Activated CD4-positive, alpha-beta T cell treated with anti-CD3 and anti-CD28 coated beads for 4 hours (primary cell): ENCODE measurements at places on chromosomes 7 and 10.
A peak's percentile ranks its signal among the peaks of the same experiment; 100 is the strongest.

GRCh38 chr7:137715533-137715932, 131.2 kb downstream of the DGKI start:
- DNase-seq, result no peak

- DNase-seq, result no peak
Measured at GRCh38 chr7:16293669-16294425, 127.5 kb downstream of the CRPPA start.

GRCh38 chr10:36662571-36662970, 462.8 kb upstream of the ANKRD30A start:
- DNase-seq, result no peak

DNA sequence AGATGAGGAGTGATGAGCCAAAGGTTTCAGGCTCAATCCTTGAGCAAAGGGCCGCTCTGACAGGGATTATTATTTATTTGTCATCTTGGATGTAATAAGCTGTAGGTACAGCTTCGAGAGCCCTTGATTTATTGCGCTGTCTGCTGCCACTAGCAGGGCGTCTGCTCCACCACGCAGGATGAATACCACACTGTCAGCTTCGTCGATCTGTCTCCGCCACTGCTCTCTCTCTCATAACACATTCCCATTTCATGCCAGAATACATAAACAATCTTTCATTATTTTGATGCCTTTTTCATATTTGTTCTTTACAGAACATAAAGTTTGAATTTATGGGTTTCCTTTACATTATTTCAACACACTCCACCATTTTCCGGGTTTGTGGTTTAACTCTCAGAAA, 276.6 kb downstream of the LRMDA start:
- DNase-seq, result no peak

DNA sequence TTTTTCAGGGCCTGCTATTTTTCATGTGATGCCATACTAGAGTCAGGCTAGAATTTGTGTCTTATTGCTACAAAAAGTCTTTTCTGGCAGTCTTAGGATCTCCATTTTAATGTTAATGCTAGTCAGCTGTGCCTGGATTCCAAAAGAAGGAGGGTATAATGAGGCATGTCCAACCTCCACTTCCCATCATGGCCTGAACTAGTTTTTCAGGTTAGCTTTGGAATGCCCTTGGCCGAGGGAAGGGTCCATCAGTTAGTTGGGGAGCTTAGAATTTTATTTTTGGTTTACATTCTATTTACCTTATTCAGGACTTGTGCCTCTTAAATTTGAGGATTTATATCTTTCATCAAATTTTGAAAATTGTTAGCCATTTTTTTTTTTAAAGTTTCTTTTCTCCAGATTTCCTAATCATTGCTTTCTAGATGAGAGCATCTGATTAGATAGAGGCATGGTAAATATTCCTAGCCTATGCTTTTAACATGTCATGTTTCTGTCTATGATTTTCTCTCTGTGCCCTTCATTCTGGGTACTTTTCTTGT, 6.5 kb upstream of the ZNF777 start:
- DNase-seq, result no peak

DNA sequence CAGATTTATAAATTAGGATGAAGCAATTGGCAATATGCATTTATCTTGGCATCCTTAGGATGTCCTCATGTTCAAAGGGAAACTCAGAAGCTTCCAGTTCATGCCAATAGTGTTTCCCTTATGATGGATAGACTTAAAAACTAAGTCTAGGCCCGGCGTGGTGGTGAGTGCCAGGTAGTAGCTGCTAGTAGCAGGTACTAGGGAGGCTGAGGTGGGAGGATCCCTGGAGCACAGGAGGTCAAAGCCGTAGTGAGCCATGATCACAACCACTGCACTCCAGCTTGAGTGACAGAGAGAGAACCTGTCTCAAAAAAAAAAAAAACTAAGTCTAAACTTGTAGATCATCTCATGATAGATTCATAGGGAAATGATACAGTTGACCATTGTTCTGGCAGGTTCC, 115.0 kb downstream of the DOCK1 start:
- no peak for DNase-seq

- DNase-seq, result no peak
Measured at GRCh38 chr10:130487566-130487965, 351.4 kb downstream of the GLRX3 start.

GRCh38 chr7:477626-478220, 41.9 kb downstream of the PDGFA start:
- DNase-seq, result no peak

- no peak for DNase-seq
Measured at GRCh38 chr10:110274072-110274627, 30.6 kb downstream of the SMNDC1 start.

DNA sequence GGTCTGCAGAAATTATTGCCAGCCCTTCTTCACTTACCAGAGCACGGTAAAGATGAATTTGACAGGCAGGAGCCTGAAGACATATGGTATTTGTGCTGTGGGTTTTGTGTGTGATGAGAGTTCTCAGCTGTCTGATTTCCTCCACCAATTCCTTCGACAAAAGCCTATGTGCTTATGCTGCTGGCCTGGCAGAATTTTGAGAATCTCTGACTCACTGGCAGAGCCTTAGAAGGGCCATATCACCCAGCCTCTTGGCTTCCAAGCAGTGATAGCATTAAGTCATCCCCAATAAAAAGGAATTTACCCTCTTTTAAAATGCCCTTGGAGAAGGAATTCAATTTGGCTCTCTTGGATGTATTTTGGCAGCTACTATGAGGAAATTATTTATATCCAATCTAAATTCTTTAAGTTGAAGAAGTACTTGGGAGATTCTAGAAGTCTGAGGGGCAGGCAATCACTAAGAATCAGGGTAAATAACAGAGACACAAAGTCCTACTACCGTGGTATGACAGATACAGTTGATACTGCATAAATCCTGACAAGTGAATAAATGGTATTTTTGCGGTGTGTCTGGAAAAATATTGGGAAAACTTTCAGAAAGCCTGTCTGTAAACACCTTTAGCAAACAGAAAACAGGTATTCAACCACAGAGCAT, 68.6 kb upstream of the EFCAB10 start:
- DNase-seq, result no peak

DNA sequence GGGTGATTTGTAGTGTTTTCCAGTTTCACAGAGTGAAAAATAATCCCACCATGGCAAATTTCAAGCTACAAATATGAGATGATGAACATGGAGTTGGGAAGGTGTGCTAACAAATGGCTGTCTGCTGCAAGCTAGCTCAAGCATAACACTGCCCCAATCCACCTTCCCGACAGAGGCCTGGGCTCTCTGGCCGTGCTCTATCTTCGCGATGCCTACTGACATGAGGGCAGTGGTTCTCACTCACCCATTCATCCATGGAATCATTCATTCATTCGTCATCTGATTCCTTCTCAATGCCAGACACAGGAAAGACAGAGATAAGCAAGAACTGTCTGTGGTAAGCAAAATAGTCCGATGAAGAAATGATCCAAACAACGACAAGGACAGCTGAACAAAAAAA, 65.4 kb downstream of the ZNF467 start:
- DNase-seq, result no peak

- peak; percentile 33 for DNase-seq
Measured at GRCh38 chr10:24465891-24466818, 257.2 kb downstream of the KIAA1217 start.

GRCh38 chr10:25102147-25102822, 72.5 kb upstream of the GPR158 start:
- no peak for DNase-seq

GRCh38 chr7:71477441-71477840, 345.5 kb downstream of the GALNT17 start:
- no peak for DNase-seq

- no peak for DNase-seq
Measured at GRCh38 chr10:92110039-92110794, 180.7 kb downstream of the CPEB3 start.

GRCh38 chr7:34011696-34012095, 106.4 kb downstream of the BMPER start:
- DNase-seq, result no peak

DNA sequence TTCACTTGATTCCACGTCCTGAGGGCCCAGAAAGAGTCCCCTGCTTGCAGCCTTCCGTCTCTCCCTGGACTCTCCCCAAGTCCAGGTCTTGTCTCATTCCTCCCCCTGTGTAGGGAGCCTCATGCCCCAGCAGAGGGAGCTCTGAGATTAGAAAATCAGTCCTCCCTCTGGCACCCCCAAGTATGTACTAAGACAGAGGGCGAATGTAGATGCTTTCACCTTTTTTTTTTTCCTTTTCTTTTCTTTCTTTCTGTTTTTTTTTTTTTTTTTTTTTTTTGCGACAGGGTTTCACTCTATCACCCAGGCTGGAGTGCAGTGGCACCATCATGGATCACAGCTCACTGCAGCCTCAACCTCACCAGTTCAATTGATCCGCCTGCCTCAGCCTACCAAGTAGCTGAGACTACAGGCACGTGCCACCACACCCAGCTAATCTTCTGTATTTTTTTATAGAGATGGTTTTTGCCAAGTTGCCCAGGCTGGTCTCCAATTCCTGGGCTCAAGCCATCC, 10.3 kb downstream of the SFXN3 start:
- DNase-seq, result peak; percentile 81

GRCh38 chr7:99631295-99632109, 14.8 kb downstream of the ZSCAN25 start:
- no peak for DNase-seq

DNA sequence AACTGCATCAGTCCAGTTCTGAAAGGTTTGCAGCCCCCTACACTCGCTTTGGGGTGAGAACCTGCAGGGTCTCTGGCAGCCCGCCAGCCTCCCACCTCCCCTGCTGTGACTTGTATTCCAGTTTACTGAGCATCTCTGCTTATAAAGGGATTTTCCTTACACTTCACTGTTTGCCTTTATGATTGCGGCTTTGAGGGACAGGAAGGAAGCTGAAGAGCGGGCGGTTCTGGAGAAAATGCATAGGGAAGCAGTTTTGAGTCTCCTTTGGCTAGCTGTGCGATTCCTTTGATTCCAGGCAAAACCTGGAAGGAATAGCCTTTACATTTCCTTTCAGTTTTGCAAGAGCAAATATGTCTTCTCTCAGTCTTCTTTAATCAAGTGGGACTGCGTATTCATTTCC, 65.0 kb upstream of the TRIM8 start:
- no peak for DNase-seq

- no peak for DNase-seq
Measured at GRCh38 chr7:7399707-7400106, 136.0 kb downstream of the COL28A1 start.

DNA sequence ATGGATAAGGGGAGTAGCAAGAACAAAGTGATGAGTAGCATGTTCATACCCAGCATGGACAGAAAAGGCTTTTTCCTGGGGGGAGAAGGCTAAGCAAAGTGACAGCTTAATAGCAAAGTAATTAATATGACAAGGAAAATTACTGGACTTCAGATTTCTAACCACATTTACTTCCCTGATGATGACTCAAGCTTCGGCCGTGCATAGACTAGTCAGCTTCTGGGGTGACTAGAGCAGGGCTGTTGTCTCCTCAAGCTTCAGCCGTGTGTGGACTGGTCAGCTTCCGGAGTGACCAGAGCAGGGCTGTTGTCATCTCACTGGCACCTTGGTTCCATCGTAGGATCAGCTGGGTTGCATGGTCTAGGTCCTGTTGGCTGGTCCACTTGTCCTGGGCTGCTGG, 2.1 kb upstream of the ZNF117 start:
- no peak for DNase-seq

- DNase-seq, result no peak
Measured at GRCh38 chr7:30616318-30616717, 21.6 kb downstream of the GARS1 start.

DNA sequence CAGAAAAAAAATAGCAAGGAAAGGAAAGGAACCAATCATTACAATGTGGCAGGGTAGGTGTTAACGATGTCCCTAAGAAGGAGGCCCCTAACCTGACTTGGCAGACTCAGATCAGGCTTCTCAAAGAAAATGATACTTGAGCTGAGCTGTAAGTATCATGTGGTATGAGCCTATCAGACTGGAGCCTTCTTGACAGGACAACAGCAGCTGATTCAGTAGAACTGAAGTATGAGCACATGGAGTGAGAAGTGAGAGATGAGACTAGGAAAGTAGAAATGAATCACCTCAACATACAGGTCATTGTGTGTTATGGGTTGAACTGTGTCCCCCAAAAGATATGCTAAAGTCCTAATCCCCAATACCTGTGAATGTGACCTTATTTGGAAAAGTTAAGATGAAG, 66.3 kb downstream of the MTERF1 start:
- DNase-seq, result no peak

DNA sequence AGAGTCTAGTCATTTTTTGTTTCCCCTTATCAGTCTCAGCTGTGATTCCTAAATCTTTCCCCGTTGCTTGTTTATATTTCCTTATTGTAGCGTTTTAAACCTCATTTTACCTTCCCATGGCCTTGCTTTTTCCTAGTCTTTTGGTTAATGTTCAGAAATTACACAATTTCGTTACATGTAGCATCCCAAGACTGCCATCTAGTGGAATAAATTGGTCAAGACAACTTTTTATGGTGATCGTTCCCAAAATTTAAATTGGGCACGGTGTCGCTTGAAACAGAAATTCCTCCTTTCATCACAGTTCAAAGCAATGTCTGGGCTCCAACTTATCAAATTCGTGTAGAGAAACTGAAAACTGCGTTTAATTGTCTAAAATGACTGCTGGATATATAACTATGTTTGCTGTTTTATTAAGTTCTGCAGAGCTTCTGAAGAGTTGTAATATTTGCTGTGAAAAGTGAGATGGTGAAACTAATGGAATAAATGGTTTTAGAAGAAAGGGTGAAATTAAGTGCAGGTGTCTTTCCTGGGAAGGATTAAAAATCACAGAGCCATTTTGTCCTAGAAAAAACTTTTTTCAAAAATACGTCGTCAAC, 370.2 kb downstream of the PHF14 start:
- DNase-seq, result no peak

DNA sequence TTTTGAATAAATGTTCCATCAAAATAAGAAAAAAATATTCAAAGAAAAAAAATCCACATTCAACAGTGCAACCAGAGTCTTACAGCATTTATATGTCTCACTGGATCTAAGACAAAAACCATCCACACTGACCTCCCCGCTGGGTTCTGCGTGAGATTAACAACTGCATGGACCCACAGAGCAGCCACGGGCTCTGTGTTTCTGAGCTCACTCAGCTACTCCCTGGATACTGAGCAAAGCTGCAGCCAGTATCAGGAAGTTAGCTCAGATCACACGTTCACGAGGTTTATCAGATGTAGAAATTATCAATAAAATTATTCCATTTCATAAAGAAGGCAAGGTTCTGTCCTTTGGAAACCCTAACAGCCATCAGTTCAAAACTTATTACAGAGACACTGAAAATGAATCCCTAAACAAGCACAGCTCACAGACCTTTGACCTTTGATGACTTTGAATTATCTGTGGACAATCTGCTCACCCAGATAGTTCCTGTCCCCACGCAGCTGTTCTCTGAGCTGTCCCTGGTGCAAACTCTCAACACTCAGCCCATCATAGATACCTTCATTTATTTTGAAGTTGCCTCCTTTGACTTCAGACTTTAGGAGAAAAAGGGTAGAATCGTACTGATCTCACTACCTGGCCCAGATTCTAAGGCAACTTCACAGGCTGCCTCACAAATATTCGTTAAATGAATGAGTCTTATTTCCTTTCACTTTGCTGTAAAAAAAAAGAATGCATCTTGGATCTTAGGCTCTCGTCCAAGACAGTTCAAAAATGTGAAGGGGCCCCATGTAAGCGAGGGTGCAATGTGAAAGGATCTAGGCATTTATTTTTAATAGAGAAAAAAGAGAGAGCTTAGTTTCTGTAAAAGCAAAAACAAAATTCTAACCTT, 67.7 kb upstream of the SVIL start:
- DNase-seq, result no peak

- DNase-seq, result no peak
Measured at GRCh38 chr10:5540080-5540479, 15.3 kb downstream of the CALML3 start.
